ENCODE measurements at places on chromosomes 7 and 10.

DNA sequence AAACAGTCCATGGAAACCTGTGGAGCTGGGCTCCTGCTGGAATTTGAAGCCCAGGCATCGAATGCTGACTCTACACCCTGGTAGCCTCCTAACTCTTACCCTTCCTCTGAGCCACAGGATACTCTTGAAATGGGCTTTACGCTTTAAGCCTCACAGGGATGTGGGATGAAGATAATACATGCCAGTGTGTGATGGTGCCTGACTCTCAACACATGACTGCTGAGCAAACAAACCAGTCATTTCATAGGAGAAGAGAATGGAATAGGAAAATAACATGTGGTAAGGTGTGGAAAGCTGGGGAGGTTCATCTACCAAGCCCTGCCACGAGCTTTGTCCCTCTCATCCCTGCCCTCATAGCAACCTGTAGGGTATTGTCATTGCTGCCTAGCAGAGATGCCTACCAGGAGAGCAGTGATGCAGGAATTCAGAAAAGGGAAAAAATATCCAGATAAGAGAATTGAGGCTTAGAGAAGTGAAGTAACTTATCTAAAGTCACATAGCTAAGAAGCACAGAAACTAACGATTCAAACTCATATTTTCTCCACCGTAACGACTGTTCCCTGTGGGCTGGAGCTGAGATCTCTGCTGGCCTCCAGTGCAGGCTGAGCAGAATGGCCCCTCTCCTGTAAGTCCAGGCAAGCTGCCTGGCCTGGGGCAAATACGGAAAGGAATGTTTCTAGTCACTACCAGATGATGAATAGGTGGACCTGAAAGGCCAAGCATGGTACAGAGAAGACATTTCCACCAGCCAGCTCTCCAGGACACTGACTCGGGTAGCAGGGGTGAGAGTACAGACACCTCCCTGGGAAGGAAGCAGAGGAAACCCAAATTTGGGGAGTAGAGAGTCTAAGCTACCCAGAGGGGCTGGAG lies 90.2 kb upstream of the DUSP5 start:
- no peak for DNase-seq

GRCh38 chr10:70078329-70078728 lies 25.7 kb downstream of the MACROH2A2 start:
- no peak for DNase-seq

GRCh38 chr7:10759120-10759519 lies 214.6 kb upstream of the PHF14 start:
- DNase-seq = no peak

GRCh38 chr7:133746847-133747246 lies 380.3 kb upstream of the LRGUK start:
- no peak for DNase-seq

DNA sequence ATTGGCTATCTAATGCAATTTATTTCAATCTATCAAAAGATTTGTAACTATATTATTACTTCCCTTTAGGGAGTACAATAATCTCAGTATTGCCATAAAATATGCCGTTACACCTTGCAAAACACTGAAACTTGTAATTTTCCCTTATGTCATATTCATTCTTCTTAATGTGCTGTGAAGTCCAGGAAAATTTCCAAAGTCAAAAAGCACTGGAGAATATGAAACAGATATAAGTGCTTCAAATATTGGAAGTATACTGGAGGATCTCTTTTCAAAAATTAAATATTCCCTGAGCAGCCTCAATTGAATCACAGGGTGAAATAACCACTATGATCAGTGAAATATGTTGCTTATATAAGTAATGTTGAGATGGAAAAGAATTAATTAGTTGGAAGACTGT lies 356.0 kb downstream of the PPP1R3A start:
- DNase-seq = no peak

DNA sequence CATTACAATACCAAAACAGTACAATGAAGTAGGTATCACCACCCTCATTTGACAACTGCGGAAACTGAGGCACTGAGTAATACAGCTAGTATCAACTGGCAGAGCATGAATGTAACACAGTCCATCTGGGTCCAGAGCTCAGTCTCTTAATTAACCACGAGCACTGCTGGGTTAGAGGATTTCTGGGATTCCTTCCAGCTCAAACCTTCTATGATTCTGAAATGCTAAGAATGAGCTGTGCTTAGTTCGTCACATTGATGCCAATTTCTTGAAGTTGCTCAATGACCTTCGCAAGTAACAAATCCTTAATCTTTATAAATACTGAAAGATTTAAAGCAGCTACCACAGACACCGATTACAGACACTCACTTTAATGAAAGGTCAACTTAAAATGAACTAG lies 62.5 kb downstream of the SGMS1 start:
- no peak for DNase-seq

DNA sequence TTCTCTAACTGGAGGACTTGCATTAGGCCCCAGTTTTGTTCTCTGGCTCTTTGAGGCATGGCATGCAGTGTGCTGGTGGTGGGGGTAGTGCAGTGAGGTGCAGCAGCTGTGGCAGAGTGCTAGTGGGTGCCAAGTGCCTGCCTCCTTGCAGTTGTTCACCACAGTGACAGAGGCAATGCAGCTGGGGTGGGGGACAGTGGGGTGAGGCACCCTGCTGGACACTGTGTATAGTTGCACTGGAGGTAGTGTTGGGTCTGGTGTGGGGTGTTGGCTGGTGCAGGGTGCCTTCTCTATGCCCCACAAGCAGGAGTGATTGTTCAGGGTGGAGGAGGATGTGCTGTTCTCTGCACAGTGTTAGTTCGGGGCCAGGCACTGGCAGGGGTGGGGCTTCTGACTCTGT lies 21.7 kb upstream of the KEL start:
- DNase-seq = no peak
